Activated CD4-positive, alpha-beta memory T cell treated with anti-CD3 and anti-CD28 coated beads, Interleukin-2, amount 10 ng/mL, durations not matched to agents 7 days and 5 days (primary cell): ENCODE measurements at places on chromosomes 3 and 15. TPM values are rescaled to one million over a fixed set of nuclear protein-coding genes. Genes with fewer than 3 reads are reported as not detected.

GRCh38 chr15:72919936-72920465 is 132.3 kb upstream of the NEO1 start:
- no peak overlapping the region for H3K27ac ChIP-seq
- no peak for DNase-seq
- no peaks in the 10 kb centered on the region for H3K36me3 ChIP-seq
- H3K27me3 ChIP-seq: peaks cover 9% of the 10 kb centered on the region
- H3K4me1 ChIP-seq: no peaks in the 10 kb centered on the region

TRAK1 gene
- total RNA-seq: 25.9 TPM

DNA sequence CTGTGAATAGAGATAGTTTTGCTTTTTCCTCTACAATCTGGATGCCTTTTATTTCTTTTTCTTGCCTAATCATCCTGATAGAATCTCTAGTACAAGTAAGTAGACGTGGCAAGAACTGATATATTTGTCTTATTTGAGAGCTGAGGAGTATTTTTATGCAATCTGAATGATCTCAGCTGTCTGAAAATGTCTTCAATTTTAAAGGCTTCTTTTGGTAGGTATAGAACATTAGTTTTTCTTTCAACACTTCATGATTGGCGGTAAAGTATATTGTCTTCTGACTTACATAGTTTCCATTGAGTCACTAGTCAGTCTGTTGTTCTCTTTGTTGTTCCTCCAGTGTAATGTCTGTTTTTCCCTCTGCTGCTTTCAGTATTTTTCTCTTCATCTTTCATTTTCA is 31.3 kb downstream of the MGA start:
- peak overlapping the region; percentile 44 for H3K27ac ChIP-seq
- H3K36me3 ChIP-seq: peaks cover 8% of the 10 kb centered on the region
- H3K4me3 ChIP-seq: no peak overlapping the region
- no peaks in the 10 kb centered on the region for H3K27me3 ChIP-seq
- DNase-seq: no peak

- no peak for DNase-seq
- no peak overlapping the region for H3K4me3 ChIP-seq
- H3K36me3 ChIP-seq: peaks cover 72% of the 10 kb centered on the region
Measured at GRCh38 chr3:12833222-12834161, 7.9 kb downstream of the RPL32 start.

DGKG gene
- 0.13 TPM for total RNA-seq

DVL3 gene
- 33.2 TPM for total RNA-seq

DNA sequence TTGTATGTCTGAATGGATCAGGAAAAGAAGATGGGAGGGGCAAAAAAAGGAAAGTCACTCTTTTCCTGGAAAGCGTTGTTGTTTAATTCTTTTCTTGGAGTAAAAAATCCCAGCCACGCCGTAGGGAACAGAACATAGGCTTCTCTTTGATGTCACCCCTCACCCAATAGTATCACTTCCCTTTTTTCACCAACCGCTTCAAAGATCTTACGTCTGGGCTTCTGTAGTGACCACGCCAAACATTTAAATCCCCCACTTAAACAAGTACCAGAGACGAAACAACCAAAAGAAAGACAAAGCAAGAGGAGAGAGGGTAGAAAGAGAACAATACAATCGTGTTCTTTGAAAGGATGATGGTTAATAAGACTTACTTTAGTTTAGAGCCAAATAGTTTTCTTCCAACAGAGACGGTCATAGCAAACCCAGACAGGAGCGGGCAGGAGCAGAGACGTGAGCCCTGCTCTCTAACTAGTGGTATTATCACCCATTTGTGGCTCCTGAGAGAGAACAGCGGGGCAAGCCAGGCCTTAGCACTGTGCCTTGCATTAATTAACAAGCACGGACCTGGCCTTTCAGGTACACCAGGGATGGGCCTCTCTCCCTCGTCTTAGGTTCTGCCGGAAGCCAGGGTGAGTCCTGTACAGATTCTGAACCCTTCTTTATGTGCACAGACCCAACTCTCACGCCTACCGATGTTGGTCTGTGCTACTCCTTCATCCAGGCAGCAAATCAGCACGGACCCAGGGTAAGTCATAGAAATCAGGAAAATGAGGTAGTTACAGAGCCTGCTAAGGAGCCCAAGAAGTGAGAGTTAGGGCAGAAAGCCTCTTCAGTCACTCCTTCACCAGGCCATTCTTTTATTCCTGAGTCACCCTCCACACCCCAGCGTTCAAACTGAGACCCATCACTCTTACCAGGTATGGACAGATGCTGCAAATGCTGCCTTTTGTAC is 28.2 kb upstream of the BCL6 start:
- no peak for DNase-seq
- no peak overlapping the region for H3K4me3 ChIP-seq
- no peak overlapping the region for H3K27ac ChIP-seq
- H3K4me1 ChIP-seq: peaks cover 57% of the 10 kb centered on the region
- H3K27me3 ChIP-seq: no peaks in the 10 kb centered on the region

DNA sequence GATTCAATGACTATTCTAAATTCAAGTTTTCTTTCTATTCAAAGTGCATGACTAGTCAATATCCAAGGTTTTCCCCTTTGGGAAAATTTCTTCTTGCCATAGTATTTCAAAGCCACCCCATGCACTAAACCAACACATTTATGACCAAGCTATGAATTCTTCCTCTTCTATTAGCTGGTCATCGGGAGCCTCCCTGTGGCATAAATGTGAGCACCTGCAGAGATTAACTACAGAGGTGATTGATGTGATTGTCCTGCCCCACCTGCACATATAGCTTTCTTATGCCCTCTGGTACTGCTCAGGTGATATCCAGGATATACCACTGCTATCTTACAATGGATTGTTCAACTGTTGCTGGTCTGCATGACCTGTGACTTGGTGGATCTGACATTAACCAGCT is 694.9 kb downstream of the ZBBX start:
- H3K27me3 ChIP-seq: no peaks in the 10 kb centered on the region
- H3K27ac ChIP-seq: no peak overlapping the region
- H3K4me3 ChIP-seq: no peak overlapping the region
- H3K4me1 ChIP-seq: no peaks in the 10 kb centered on the region

GRCh38 chr3:66186545-66186944 is 34.3 kb upstream of the SLC25A26 start:
- no peak overlapping the region for H3K4me3 ChIP-seq
- H3K27ac ChIP-seq: no peak overlapping the region
- H3K36me3 ChIP-seq: no peaks in the 10 kb centered on the region
- H3K27me3 ChIP-seq: no peaks in the 10 kb centered on the region

ITIH1 gene
- total RNA-seq: not detected

GRCh38 chr3:119592861-119593260 is 4.8 kb upstream of the PLA1A start:
- peaks cover 28% of the 10 kb centered on the region for H3K36me3 ChIP-seq
- H3K4me3 ChIP-seq: no peak overlapping the region
- no peak overlapping the region for H3K27ac ChIP-seq
- peaks cover 7% of the 10 kb centered on the region for H3K27me3 ChIP-seq
- DNase-seq: no peak

GRCh38 chr15:48352474-48353072 is 21.3 kb downstream of the DUT start:
- DNase-seq: peak; percentile 61
- H3K27me3 ChIP-seq: peaks cover 3% of the 10 kb centered on the region
- no peak overlapping the region for H3K4me3 ChIP-seq
- peaks cover 2% of the 10 kb centered on the region for H3K36me3 ChIP-seq

DNA sequence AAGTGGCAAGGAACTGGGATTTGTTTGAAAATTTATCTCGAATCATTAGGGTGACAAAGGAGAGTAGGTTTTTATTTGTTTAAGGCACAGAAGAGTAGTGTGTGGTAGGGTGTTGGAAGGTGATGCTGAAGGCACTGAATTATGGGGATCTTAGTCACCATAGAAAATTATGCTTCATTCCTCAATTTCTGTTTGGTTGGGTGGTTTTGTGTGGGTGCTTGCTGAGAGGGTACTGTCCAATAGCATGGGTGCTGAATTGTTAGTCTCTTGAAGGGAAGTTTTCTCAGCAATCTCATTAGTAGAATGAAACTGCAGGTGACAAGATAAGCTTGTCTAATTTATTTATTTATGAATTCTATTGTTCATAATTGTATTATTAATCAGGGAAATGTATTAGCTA is 610.9 kb downstream of the AGBL1 start:
- no peaks in the 10 kb centered on the region for H3K4me1 ChIP-seq
- no peaks in the 10 kb centered on the region for H3K36me3 ChIP-seq
- no peaks in the 10 kb centered on the region for H3K27me3 ChIP-seq

ESYT3 gene
- 0.50 TPM for total RNA-seq

DNA sequence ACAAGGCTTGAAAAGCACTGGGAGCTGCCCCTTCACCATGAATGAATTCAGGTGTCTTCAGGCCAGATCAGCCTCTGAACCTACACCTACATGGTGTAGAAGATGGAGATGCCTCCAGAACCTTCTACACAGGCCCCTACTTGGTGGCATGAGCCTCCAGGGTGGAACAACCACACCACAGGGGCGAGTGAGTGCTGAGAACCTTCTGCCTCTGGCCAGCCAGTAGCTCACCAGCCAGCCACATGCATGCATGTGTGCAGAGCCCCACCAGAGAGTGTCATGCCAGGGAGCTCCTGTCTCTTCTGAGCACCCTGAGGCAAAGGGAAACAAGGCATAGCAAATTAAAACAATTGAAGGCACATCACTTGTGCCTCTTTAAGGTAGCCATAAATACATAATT is 161.8 kb upstream of the TOPAZ1 start:
- H3K27ac ChIP-seq: no peak overlapping the region
- peaks cover 9% of the 10 kb centered on the region for H3K27me3 ChIP-seq
- no peaks in the 10 kb centered on the region for H3K36me3 ChIP-seq
- H3K4me1 ChIP-seq: no peaks in the 10 kb centered on the region
- H3K4me3 ChIP-seq: no peak overlapping the region

- no peaks in the 10 kb centered on the region for H3K27me3 ChIP-seq
- peaks cover 6% of the 10 kb centered on the region for H3K4me1 ChIP-seq
- peaks cover 9% of the 10 kb centered on the region for H3K36me3 ChIP-seq
- DNase-seq: no peak
- H3K27ac ChIP-seq: no peak overlapping the region
Measured at GRCh38 chr3:138748190-138748589, 86.5 kb downstream of the PIK3CB start.

PLS1 gene
- 3.1 TPM for total RNA-seq

AGBL1 gene
- not detected for total RNA-seq

DNA sequence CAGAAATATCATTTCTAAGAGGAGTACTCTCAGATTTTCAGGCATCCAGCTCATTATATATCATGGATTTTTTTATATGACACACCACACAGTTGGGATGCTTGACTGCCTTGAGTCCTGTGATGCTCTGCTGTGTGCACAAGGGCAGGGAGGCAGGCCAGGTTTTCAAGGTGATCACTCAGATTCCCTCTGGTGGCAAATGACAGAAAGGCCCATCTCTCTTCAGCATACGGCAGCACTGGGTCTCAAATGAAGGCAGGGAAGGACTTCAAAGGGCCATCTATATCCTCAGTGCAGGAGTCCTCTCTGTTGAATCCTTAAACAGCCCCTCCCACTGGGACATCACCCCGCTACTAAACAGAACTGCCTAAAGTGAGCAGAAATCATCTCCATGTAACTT is 54.8 kb upstream of the MYO5C start:
- no peak overlapping the region for H3K27ac ChIP-seq
- peaks cover 45% of the 10 kb centered on the region for H3K36me3 ChIP-seq
- H3K4me1 ChIP-seq: peaks cover 5% of the 10 kb centered on the region
- no peak for DNase-seq
- H3K4me3 ChIP-seq: no peak overlapping the region

DNA sequence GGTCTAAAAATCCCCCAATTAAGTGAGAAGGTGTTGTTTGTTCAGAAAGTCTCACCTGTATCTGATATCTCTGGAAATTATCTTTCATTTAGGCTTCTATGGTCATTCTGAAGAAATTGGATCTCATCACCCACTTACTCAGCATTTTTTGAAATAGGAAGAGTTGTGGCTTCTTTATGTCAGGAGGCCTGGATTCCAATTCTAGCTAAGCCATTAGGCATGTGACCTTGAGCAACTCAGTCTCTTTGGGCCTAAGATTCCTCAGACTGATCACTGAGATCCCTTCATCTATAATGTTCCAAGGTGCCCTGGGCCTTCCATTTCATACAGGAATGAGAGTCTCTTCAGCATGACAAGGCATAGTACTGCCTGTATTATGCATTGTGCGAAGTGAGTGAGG is 70.3 kb downstream of the ARHGEF26 start:
- DNase-seq: no peak
- H3K36me3 ChIP-seq: no peaks in the 10 kb centered on the region
- H3K4me3 ChIP-seq: no peak overlapping the region
- peaks cover 3% of the 10 kb centered on the region for H3K4me1 ChIP-seq
- H3K27ac ChIP-seq: no peak overlapping the region

GRCh38 chr3:23701716-23702597 is 103.8 kb upstream of the UBE2E1 start:
- H3K4me3 ChIP-seq: no peak overlapping the region
- no peak for DNase-seq
- no peaks in the 10 kb centered on the region for H3K36me3 ChIP-seq
- H3K4me1 ChIP-seq: no peaks in the 10 kb centered on the region
- H3K27ac ChIP-seq: no peak overlapping the region
- peaks cover 2% of the 10 kb centered on the region for H3K27me3 ChIP-seq

ZCWPW2 gene
- total RNA-seq: 0.25 TPM

ZMYND10 gene
- 1.7 TPM for total RNA-seq

- peaks cover 10% of the 10 kb centered on the region for H3K4me1 ChIP-seq
- no peak overlapping the region for H3K4me3 ChIP-seq
Measured at GRCh38 chr3:49500732-49501609, 30.9 kb downstream of the DAG1 start.

RBP2 gene
- not detected for total RNA-seq

DNA sequence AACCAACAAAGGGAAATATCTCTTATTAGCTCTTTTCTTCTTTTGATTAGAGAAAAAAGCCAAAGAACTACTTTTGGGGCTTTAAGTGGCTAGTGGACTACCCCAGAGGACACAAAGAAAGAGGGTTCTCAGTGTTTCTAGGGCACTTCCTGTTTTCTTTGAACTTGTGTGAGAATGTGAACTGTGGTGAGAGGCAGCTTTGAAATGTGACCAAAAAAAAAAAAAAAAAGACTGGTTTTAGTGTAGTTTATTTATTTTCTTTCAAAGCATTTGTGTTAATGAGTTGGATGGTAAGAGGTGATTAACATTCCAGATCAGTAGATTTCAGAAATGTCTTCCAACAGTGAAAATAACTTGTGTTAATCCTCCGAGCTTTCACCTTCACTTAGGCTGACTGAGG is 32.4 kb downstream of the SELENOT start:
- H3K4me3 ChIP-seq: no peak overlapping the region
- no peaks in the 10 kb centered on the region for H3K27me3 ChIP-seq
- peaks cover 35% of the 10 kb centered on the region for H3K4me1 ChIP-seq

LYZL4 gene
- total RNA-seq: not detected

- H3K4me3 ChIP-seq: no peak overlapping the region
- no peak overlapping the region for H3K27ac ChIP-seq
- H3K36me3 ChIP-seq: no peaks in the 10 kb centered on the region
- no peaks in the 10 kb centered on the region for H3K27me3 ChIP-seq
- no peaks in the 10 kb centered on the region for H3K4me1 ChIP-seq
Measured at GRCh38 chr3:105197863-105198262, 168.8 kb upstream of the ALCAM start.

GRCh38 chr3:167679526-167679925 is 25.8 kb upstream of the WDR49 start:
- no peak overlapping the region for H3K4me3 ChIP-seq
- DNase-seq: no peak
- H3K36me3 ChIP-seq: peaks cover 61% of the 10 kb centered on the region
- H3K4me1 ChIP-seq: no peaks in the 10 kb centered on the region
- H3K27me3 ChIP-seq: no peaks in the 10 kb centered on the region

- H3K4me3 ChIP-seq: no peak overlapping the region
- DNase-seq: no peak
- H3K27ac ChIP-seq: no peak overlapping the region
- no peaks in the 10 kb centered on the region for H3K4me1 ChIP-seq
- no peaks in the 10 kb centered on the region for H3K27me3 ChIP-seq
Measured at GRCh38 chr15:101407439-101407838, 82.1 kb downstream of the PCSK6 start.

ST8SIA2 gene
- not detected for total RNA-seq

KLHL40 gene
- not detected for total RNA-seq

BCL6 gene
- total RNA-seq: 33.4 TPM
